ENCODE measurements at places on chromosomes 4 and X.
A peak's percentile ranks its signal among the peaks of the same experiment; 100 is the strongest.

GRCh38 chr4:10659251-10659650 lies 25.3 kb downstream of the CLNK start:
- DNase-seq = no peak

DNA sequence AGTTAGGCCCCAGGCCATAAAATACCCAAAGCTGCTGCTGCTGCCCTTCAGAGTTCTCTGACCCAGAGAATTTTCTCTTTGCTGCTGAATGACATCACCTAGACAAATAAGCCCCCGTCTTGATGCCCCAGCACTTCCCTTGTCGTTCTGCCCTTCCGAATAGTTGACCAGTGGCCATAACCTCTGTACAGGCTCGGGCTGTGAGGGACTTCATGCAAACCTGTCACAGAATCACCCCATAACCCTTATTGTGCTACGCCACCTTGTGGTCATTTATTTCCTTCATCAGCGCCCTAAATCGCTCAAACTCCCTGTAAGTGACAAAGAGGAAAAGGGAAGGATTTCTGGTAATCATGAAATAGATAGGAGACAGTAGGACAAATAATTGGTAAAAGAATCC lies 18.8 kb downstream of the SPACA5 start:
- no peak for DNase-seq

- DNase-seq = no peak
These were observed 356.7 kb downstream of the ARHGAP24 start for GRCh38 chr4:85831647-85832046.

DNA sequence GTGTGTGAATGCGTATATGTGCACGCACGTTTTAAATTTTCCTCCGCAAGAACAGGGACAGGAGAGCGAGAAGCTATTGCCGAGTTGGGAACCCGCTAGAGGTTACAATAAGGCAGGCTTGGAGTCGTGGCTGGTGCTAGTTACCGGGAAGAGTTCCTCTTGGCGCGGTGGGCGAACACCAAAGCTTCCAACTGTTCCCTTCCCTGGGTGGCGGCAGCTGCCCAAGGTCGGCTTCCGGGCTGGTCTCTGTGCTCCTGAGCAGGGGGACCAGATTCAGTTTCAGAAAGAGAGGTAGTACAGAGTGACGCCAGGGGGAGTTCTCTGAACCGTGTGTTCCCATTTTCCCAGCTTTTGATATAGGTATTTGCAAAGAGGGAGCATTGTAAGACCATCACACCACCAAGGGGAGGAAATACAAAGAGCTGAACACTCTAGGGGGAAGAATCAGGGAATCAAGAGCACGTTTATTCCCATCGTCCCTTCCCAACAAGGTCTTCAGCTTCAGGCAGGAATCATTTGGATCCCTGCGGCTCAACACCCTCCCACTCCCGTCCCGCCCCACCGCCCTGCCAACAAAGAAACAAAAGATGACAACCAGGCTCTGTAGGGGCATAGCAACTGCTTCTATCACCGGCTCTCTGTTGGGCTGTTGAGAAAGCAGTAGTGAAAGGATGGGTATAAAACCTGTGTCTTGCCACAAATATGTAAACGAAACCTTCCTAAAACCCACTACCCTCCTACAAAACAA lies 113.6 kb upstream of the TEX13C start:
- peak; percentile 3 for DNase-seq

DNA sequence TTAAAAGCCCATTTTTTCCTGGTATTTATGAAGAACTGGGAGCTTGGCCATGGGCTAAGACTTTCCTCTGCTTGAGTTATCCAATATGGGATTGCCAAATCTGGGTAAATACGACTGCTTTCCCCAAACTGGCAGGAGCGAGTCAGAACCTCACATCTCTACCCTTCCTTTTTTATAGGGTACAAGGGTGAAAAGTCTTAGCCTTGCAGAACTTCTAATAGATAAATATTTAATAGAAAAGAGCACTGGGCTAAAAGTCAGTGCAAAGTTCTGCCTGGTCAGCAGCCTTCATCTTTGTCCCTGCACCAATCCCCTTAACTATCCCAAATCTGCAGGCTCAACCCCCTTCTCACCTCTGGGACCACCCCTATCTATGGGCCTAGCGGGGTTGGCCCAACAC lies 61.6 kb upstream of the ACSL1 start:
- no peak for DNase-seq

GRCh38 chr4:78764498-78764961 lies 11.6 kb upstream of the BMP2K start:
- no peak for DNase-seq

GRCh38 chr4:112031712-112032328 lies 113.4 kb upstream of the FAM241A start:
- no peak for DNase-seq

GRCh38 chrX:24396236-24396930 lies 35.9 kb downstream of the SUPT20HL1 start:
- DNase-seq = no peak
